ENCODE measurements at places on chromosomes 3 and 15.

DNA sequence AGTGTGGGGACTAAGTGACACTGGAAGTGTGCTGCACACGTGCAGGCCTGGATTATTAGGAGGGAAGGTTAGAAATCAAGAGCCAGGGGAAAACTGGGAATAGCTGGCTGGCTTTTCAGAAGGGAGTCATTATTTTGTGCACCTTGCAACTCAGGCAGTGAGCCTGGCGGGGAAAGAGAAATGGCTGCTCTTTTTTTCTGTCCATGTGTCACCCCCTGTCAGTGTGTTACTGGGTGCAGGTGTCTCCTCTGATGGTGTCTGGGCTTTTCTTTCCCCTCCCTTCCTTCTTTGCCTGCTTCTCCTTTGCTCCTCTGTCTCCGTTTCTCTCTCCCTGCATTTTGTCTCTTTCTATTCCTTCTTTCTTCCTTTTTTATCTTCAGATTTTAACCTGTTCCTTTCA lies 130.7 kb downstream of the APBA2 start:
- DNase-seq, result no peak

- no peak for DNase-seq
Measured at GRCh38 chr3:169952045-169952444, 14.6 kb upstream of the SEC62 start.

DNA sequence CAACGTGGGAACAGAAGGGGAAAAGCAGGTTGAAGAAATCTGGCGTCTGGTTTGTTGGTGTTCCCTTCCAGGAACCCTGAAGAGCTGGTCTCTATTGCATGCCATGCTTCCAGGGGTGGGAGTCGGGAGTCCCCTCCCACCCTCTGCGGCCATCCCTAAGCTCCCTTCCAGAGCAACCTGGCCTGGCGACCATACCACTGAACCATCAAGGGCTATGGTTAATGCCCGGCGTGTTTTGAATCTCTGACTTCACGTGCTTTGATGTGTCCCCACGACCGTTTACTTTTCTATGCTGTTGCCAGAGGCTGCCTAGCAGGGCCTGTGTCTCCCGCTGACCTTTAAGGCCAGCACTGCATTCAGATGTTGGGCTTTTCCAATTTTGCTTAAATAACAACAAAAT lies 696 bp upstream of the SNRK start:
- peak; percentile 14 for DNase-seq

GRCh38 chr3:71997066-71997653 lies 212.2 kb upstream of the PROK2 start:
- no peak for DNase-seq

DNA sequence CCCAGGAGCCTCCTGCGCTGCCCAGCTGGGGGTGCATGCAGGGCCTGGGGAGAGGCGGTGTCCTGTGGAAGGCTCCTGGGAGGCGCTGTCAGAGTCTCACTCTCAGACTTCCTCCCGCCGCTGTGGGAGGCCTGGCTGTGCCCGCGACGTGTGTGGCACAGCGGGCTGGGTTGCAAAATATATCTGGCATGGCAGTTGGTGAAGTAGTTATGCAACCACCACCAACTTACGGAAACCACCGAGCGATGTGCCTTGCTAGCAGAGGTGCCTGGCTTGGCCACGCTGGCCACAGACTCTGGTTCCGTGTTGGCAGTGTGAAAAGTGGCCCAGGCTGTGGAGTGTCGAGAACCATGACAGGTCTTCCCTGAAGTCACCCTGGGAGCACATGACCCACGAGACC lies 30.6 kb upstream of the GATA2 start:
- no peak for DNase-seq

DNA sequence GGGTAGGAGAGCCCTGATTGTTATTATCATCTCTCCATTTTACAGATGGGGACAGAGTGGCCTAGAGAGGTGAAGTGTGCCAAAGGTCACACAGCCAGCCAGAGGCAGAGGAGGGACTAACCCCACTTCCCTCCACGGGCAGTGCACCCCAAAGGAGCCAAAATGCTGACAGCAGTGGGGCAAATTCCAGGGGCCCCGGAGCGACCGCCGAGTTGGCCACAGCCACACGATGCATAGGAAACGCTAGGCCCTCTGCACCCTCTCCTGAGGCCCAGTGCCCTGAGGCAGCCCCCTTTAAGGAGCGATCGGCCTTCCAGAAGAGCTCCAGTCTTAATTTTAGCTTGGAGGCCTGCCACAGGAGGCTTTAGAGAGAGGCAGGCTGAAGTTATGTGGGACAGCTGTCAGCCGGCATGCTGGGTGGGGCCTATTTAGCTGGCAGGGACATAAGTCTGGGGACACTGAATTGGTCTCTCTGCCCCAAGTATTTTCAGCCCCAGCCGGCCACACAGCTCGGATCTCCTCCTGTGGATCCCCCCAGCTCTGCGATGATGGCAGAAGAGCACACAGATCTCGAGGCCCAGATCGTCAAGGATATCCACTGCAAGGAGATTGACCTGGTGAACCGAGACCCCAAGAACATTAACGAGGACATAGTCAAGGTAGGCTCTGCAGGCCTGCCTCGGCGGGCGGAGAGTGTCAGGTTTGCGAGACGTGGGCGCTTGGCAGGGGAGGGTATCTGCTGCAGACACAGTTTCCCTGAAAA lies at the start of gene CAV3:
Gene CAV3 (plus strand): TSS at position 471 of the 763 bp plus-strand sequence. CDS start 75 bp downstream, at position 546.
- DNase-seq, result no peak

DNA sequence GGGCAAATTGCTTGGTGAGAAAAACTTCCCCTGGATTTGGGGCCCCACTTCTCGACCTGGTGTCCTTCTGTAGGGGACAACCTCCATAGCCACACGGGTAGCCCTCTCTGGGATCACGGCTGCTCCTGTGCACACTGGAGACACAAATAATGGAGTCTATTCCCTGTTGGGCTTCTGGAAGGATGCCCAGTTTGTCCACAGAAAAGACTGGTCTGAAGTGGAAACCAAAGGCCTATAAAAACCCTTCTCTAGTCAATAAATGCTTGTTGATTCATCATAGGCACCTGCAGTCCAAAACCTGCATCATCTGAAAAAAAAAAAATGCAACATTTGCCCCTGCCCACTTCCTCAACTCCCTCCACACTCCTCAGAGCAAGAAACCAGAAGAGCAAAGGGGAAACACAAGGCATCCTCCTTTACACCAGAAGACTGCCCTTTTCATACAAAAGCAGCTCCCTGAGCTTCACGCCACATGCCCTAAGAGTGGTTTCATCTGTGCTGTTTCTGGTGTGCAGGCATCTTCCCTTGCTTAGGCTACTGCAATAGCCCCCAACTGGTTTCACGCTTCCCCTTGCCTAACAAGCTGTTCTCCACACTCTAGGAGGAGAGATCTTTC lies 36.3 kb downstream of the SRGAP3 start:
- no peak for DNase-seq

DNA sequence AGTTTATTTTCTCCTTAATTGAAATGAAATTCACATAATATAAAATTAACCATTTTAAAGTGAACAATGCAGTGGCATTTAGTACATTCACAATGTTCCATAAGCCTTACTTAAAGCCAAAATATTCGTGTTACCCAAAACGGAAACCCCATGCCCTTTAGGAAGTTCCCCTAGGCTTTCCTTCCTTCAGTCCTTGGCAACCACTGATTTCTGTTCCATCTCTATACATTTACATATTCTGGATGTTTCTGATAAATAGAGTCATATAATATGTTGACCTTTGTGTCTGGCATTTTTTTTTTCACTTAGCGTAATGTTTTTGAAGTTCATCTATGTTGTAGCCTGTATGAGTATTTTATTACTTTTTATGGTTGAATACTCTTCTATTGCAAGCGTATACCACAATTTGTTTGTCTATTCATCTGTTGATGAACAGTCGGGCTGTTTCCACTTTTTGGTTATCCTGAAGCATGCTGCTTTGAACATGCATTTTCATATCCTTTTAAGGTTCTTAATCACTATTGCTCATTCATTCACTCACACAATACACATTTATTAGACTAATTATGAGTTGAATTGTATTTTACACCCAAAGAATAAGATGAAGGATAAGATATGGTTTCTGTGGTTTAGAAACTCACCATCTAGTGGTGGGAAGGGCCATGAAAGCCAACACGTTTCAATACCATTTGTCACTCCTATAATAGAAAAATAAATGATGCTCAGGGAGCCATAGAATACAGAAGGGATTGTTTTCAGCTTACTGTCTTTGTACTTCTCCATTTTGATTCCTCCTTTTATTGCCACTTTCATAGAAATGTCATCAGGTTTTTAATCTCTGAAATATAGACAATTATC lies 408.2 kb upstream of the CBLB start:
- no peak for DNase-seq

GRCh38 chr3:176987901-176988650 lies 209.2 kb downstream of the TBL1XR1 start:
- no peak for DNase-seq

GRCh38 chr15:101027273-101027901 lies 108.2 kb downstream of the LRRK1 start:
- no peak for DNase-seq

- DNase-seq, result no peak
Measured at GRCh38 chr3:65170390-65171042, 482.7 kb upstream of the ADAMTS9 start.

GRCh38 chr3:169563775-169564059 lies 99.8 kb downstream of the MECOM start:
- no peak for DNase-seq

GRCh38 chr15:70149667-70150404 lies 52.1 kb upstream of the TLE3 start:
- DNase-seq, result no peak

GRCh38 chr3:9653565-9654248 lies 4.4 kb downstream of the MTMR14 start:
- no peak for DNase-seq

GRCh38 chr3:65604863-65605526 lies 433.7 kb downstream of the MAGI1 start:
- no peak for DNase-seq

- no peak for DNase-seq
Measured at GRCh38 chr3:9718118-9718517, 13.4 kb upstream of the BRPF1 start.

GRCh38 chr3:86949850-86950249 lies 41.1 kb downstream of the VGLL3 start:
- no peak for DNase-seq

GRCh38 chr3:121998030-121998580 lies 23.9 kb downstream of the ILDR1 start:
- peak; percentile 22 for DNase-seq

- DNase-seq, result no peak
Measured at GRCh38 chr3:187039723-187040414, 99.4 kb downstream of the RPL39L start.

- no peak for DNase-seq
Measured at GRCh38 chr3:72183489-72183888, 398.5 kb upstream of the PROK2 start.

DNA sequence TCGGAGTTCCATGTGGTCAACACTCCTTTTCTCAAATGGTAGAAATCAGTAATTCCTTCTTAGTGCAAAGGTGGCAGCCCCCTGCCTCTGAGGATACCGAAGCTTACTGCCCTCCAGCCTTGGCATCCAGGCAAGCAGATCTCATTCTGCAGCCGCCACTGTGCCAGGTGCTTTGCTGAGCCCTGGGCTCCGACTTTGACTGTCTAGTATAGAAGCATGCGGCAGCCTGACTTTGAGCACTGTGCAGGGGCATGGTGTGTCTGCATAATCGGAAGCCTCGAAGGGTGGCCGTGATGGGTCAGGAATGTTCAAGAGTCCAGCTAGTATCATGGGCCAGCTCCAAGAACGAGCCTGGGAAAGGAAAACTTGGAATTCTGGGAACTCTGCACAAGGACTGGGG lies 39.7 kb downstream of the ABTB1 start:
- no peak for DNase-seq

GRCh38 chr15:59685737-59686297 lies 3.3 kb downstream of the BNIP2 start:
- no peak for DNase-seq

DNA sequence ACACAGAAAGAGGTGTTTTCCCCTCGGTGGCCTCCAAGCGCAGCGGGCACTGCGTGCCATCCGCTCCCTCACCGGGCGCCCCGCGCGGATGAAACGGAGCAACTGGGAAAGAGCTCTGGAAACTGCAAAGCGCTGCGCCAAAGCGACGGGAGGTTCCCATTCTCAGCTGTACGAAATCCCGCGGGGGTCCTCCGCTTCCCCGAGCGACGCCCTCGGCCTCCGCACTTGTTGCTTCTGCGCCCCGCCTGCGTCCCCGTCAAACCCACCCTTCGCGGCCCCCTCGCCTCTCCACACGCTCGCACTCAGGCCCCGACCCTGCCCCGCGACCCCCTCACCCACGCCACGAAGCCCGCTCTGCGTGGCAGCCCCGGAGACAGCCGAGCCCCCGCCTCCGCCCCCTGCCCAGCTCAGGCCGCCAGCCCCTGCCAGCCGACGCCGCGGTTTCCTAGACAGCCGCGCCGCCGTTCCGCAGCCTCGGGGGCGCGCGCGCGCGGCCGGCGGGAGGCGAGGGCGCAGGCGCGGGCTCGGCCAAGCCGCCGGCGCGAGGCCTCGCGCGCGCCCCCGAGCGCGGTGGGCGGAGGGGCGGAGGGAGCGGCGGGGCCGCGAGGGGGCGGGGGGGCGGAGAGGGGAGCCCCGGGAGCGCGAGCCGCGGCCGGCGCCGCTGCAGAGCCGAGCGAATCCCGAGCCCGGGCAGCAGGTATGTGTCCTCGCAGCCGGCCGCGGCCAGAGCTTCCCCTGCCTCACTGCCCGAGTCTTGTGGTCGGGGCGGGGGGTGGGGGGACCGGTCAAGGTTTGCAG lies at the start of gene TMEM266:
Gene TMEM266 (plus strand): TSS at position 666 of the 798 bp plus-strand sequence. CDS start 74,279 bp downstream, outside the sequence.
- DNase-seq, result peak; percentile 76

DNA sequence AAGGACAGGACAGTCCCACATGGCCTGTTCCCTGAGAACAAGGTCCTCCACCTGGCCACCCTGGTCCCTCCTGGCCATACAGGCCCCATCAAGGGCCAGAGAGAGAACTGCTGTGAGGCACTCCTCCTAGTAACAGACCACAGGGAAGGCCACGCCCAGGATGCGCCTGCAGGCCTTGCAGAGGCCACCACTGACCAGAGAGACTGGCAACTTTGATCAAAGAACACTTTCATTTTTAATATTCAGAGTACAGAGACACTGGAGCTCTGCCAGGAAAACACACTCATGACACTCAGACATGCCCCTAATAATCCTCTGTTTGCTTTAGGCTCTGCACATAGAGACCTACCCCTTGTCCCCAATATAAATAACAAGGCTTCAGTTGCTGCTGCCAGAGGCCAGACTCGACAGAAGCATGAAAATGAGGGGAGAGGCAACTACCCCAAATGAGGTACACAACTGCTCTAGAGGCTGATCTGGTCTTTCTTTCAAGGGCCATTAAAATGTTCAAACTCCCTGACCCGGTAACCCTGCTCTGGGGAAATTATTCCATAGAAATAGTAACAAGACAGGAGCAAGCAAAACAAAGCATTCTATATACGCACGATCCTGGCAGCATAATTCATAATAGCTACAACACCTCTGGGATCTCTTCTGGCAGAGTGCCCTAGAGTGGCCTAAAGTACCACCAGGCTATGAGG lies 44.8 kb downstream of the CCDC12 start:
- DNase-seq, result no peak

- DNase-seq, result no peak
Measured at GRCh38 chr15:66225656-66226274, 27.8 kb downstream of the MEGF11 start.

Data from endothelial cell (in vitro differentiated cells).